ENCODE measurements at places on chromosomes 5 and 9. TPM values are rescaled to one million over a fixed set of nuclear protein-coding genes. Genes with fewer than 3 reads are reported as not detected.

Gene PCDHGA4
- total RNA-seq, result 5.3 TPM

- no peak for DNase-seq
- no peaks in the 10 kb centered on the region for H3K27me3 ChIP-seq
- no peak overlapping the region for H3K4me3 ChIP-seq
- no peak overlapping the region for H3K27ac ChIP-seq
- peaks cover 18% of the 10 kb centered on the region for H3K4me1 ChIP-seq
Measured at GRCh38 chr9:5453004-5453403, 2.7 kb downstream of the CD274 start.

DNA sequence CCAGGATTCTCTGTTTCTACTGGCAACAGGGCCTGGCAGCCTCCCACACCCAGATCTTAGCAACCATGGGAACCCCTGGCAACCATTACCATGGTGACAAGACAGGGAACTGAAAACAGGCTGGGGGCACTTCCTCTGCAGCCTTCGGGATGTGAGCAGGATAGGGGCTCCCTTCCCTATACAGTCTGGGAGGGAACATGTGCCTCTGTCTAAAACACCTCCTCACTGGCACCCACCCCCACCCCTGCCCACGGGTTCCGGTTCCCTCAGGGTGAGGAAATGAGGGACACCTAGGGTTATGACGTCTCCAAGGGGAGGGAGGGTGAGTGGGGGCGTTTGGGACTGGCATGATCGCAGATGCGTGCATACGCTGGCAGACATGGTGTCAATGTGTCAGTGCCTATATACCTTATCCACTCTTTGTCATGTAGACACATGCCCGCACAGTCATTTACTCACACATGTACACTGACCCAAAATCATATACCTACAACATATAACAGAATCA lies 3.0 kb upstream of the DNAJB5 start:
- no peak overlapping the region for H3K27ac ChIP-seq
- no peaks in the 10 kb centered on the region for H3K36me3 ChIP-seq
- no peaks in the 10 kb centered on the region for H3K27me3 ChIP-seq

DNA sequence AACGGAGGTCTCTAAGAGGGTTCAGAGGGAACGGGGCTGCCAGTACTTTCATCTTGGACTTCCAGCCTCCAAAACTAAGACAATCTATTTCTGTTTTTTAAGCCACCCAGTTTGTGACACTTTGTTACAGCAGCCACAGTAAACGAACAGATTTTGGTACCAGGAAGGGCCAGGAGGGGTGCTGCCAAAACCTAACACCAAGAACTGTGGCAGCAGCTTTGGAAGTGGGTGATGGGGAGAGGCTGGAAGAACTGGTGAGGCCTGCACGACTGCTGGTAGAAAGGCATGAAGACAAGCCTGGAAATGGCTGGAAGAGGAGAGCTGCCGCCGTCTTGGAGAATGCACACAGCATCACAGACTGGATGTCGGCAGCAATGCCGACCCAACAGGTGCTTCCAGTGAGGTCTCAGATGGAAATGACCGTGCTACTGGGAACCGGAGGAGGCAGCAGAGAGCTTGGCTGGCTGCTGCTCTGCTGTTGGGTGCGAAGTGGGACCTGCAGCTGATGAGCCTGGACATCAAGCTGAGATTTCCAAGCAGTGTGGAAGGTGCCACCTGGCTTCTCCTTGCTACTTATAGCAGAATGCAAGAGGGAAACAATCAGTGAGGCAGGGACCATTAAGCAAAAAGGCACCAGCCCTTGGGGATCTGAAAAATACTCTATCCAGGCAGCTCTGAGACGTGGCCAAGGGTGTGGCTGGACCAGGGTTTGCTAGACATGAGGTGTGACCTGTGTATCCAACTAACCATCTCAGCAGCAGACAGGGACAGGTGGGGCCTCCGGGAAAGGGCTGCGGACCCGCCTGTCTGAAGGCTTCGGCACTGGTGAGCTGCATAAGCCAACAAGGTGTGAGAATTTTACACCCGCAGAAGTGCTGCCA lies 4.7 kb upstream of the TMEM210 start:
- H3K27me3 ChIP-seq, result no peaks in the 10 kb centered on the region
- no peak for DNase-seq
- H3K36me3 ChIP-seq, result peaks cover 20% of the 10 kb centered on the region
- no peak overlapping the region for H3K4me3 ChIP-seq
- no peak overlapping the region for H3K27ac ChIP-seq
- no peaks in the 10 kb centered on the region for H3K4me1 ChIP-seq

GRCh38 chr9:128429513-128430086 lies 8.9 kb downstream of the CERCAM start:
- no peak overlapping the region for H3K4me3 ChIP-seq
- no peaks in the 10 kb centered on the region for H3K4me1 ChIP-seq
- no peak for DNase-seq
- H3K27me3 ChIP-seq, result no peaks in the 10 kb centered on the region
